ENCODE measurements at places on chromosomes 6 and 20.

- no peak for DNase-seq
These were observed 320.5 kb downstream of the DHX35 start for GRCh38 chr20:39282619-39283092.

DNA sequence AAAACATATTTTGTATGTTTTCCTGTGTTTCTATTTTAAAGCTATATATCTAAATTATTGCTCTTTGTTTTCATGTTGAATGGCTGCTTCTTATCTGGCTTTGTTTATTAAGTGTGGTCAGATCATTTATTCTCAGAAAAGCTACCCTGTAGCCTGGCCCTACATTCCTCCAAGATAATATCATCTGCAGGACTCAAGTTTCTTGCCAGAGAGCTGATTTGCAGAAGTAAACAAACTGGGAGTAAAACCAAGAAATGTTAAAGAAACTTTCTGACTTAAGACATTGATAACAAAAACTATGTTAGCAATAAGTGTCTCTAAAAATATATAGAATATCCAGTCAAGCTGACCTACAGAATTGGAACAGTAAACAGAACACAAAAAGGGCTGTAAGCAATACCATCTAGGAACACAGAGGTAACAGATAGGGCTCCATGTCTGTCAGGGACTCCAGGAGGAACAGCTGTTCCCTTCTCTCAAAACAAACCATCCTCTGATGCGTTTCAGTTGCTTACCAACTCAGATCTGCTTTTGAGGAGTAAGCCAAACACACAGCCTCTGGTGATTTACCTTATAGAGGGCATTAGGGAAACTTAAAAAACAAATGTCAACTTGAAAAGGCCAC is 17.5 kb upstream of the CEP85L start:
- DNase-seq: no peak

DNA sequence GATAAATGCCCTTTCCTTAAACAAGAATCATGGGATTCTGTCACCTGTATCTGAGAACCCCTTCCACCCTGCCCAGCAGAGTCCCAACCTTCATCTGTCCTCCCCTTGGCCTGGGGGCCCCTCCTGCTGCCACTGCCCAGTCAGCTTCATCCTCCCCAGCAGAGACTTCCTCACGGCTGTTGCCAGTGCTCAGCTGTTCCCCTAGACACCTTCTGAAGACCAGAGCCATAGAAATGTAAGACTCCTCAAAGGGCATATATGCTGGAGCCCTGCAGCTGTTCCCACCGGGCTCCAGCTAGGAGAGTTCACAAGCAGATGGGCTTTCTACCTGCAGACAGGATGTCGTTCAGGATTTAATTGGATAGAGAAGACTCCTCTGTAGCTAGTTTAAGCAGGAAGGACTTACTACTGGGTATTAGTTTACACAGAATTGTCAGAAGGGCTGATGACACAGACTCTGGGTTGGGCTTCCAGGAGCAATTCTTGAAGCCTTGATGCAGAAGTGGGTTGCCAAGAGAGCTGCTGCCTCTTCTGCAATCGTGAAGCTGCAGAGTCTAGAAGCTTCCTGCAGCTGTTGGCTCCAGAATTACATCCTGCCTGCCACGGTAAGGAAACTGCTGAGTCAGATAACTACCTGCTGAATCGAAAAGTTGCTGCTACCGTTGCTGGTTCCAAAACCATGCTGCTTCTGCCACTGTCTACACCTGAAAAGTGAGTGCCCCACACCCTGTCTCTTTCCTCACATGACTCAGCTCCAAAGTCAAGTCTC is 57.1 kb upstream of the MLN start:
- peak; percentile 42 for DNase-seq

DNA sequence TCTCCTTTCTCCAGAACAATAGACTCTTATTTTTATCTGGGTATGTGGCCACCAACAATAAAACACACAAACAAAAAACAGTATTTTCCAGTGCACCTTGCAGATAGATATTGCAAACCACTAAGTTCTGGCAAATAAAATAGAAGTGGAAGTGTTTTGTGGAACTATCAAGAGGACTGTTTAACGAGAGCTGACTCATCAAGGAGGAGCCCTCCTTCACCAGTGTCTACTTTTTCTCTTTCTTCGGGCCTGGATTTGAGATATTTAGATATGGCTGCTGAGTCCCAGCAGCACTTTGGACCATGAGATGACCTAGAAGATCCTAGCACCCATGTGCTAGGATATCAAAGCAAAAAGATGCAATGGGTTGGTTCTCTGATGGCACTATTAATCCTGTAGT is 154.7 kb downstream of the AIG1 start:
- no peak for DNase-seq

- DNase-seq: no peak
These were observed 74.8 kb downstream of the HACE1 start for GRCh38 chr6:104784884-104785283.

GRCh38 chr6:170369403-170369802 is 62.8 kb downstream of the FAM120B start:
- no peak for DNase-seq

- DNase-seq: no peak
These were observed 481.5 kb upstream of the JAG1 start for GRCh38 chr20:11155156-11155756.

DNA sequence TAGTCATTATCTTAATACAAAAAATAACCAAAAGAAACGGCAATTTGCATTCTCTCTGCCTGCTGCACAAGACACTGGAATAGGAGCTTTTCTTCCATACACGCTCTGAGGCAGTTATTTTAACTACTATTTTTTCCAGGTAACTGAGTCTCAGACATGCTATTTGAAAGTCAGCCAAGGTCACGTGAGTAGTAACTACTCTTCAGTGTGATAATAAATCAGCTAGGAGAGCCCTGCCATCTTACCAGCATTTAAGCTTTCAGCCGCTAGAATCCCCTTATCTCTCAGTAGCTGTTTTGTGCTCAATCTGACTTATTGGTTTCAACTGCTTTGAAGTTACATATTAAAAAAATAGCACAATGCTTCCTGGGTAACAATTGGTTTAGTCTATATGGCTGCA is 84.5 kb downstream of the NRN1 start:
- DNase-seq: no peak

DNA sequence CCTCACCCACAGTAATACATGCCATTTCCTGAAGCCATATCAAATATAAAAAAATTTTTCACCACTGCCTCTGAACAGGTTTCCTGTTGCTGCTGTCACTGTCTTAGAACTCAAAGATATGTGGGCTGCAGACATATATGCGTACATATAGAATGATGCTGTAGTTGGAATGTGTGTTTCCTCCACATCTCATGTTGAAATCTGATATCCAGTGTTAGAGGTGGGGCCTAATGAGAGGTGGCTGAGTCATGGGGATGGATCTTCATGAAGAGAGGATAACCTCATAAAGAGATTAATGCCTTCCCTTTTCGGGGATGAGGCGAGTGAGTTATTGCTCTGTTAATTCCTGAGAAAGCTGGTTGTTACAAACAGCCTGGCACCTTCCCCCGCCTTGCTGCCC is 7.7 kb upstream of the SCP2D1 start:
- no peak for DNase-seq

GRCh38 chr6:26349964-26350857 is 14.8 kb upstream of the BTN3A2 start:
- DNase-seq: no peak

DNA sequence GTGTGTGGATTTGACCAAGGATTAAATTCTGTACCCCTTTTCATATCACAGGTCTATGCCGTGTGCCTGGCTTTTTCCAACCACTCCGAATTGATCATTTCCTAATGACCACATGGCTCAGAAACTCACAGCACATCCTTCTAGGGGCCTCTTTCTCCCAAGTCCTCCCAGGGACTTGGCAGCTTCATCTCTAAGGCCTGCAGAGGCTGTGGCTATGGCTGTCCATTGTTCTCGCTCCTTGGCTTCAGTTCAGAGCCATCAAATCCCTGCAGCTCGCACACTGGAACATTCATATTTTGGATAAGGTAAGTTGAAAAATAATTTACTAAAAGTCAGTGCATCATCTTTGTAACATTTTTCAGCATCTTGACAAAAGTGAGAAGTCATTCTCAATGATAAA is 497.2 kb upstream of the CDH4 start:
- no peak for DNase-seq

GRCh38 chr20:49633643-49634042 is 65.7 kb upstream of the PTGIS start:
- DNase-seq: no peak

DNA sequence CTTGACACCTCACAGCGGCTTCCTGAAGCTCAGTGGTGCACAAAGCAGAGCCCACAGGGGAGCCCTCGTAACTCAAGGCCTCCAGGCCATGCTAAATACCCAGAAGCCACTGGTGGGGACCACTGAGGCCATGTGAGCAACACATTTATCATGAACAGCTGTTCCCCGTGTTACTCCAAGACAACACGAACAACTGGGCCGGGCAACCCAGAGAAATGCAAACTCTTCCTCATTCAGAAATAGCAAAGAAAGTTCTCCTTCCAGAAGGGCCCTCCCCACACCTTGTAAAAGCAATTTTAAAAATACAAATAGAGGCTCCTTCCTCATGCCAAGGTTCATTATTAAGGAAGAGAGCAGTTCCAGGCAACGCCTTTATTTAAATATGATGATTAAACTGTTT is 36.3 kb upstream of the SLCO4A1 start:
- DNase-seq: peak; percentile 54

- DNase-seq: peak; percentile 15
These were observed 201.7 kb upstream of the FOXQ1 start for GRCh38 chr6:1110164-1110563.

DNA sequence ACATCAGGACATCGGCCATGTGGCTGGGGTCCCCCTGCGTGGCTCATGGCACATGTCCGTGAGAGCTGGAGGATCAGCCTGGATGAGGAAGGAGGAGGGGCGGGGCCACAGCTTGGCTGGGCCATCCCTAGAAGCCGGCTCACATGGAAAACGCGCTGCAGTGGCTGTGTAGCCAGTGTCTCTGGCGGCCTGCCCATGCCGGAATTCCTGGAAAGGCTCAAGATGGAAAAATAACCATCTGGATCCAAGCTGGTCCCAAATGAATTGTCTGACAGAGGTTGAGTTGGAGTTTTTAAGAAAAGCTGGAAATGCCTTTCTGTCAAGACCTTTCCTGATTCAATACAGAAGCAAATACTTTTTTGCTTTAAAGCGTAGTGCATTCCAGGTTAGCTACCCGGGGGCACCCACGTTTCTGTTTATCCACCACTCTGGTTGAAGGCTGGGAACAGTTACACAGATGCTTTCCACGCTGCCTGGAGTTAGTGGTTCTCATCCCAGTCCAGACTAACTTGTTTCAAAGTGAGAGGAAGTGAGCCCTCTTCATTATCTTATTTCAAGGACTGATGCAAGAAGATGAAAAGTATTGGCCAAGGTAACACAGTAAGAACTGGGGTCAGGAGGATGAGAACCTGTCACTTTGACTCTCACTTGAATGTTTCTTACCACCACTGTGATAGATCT is 99.0 kb downstream of the GMPR start:
- DNase-seq: no peak

DNA sequence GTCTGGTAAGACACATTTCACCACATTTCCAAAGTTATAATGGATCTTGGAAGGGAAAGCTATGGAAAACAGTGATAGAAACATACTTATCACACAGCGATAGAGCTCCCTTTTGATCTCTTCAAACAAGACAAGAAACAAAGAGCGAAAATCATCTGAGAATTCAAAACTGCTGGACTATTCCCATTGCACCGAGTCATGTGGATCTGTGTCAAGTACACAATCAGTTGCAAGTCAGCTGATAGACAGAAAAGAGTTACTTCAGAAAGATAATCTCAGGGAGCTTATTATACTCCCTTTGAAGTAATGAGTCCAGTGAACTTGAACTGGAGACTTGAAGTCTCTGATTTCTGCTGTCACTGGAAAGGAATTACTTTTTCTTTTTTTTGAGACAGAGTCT is 89.7 kb upstream of the GCM1 start:
- no peak for DNase-seq

GRCh38 chr6:70680396-70680795 is 12.7 kb downstream of the SMAP1 start:
- no peak for DNase-seq
